ENCODE measurements at places on chromosomes 12 and 14.

DNA sequence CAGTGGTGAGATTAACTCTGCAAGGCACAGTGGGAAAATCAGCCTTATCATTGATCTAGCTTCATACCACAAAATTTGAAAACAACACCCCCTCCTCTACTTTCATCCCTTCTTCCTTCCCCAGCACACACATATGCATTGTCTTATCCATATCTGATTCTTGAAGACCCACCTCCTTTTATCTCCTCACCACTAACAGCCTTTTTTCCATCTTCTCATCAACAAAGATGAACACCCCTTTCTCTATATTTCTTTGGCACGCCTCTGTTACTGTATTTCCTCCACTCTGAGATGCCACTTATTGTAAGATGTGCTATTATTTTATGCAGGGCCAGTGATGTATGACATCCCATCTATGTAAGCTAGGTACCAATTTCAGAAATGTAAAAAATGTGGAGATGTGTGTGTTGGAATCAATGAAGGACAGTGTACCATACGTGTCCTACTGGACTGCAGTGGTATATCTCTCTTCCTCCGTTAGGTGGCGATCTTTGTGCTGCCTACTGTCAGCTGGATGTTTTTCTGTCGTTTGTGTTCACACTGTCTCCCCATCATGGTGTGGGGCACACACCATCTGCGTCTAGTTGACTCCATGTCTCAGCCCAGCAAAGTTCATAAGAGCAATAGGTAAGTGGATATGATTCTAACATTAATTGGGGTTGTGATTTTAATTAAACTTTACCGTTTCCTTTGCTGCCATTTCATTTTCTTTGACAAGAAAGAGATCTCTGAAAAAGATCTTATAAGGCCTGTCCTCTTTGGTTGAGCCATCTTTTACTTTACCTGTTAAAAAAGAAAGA is 24.0 kb downstream of the CCDC38 start:
- peak; percentile 51 for DNase-seq

- no peak for DNase-seq
Measured at GRCh38 chr14:85909581-85909980, 379.6 kb downstream of the FLRT2 start.

DNA sequence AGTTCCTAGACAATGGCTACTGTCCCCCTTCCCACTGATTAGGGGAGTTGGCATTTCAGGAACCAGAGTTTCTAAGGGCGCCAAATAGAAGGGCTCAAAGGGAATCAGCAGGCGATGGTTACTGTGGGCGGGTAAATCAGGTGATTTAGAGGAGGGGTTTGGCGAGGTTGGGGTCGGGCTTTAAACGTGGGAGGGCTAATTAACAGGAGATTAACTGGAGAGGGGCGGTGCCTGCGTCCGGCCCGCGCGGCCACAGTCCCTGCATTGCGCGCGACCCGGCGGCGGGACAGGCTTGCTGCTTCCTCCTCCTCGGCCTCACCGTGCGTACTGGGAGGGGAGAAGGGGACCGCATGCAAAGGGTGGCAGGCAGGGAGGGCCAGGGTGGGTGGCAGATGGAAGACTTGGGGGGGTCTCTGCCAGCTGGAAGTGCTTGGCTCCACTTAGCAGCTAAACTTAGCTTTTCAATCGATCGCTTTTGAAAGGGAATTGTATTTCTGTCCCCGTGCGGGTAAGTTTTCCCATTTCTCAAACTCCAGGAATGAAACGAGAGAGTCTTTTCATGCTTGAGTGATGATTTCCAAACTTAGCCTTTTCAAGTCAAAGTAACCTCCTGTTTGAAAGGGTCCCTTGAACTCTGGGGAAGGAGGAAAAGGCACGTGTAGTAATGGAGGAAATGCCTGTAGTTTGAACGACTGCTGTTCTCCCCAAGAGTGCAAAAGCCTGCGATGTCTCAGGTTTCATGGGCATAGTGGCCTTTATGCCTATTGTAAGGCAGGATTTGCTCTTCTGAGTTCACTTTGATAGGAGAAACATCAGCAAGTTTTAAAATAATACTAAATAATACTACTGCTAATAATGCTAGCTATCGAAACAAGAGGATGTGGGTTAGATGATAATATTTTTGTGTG is at the start of gene MGST1:
TSS of gene MGST1 (plus strand) at position 255 of the 908 bp plus-strand sequence. CDS start 6,608 bp downstream, outside the sequence.
- no peak for DNase-seq

DNA sequence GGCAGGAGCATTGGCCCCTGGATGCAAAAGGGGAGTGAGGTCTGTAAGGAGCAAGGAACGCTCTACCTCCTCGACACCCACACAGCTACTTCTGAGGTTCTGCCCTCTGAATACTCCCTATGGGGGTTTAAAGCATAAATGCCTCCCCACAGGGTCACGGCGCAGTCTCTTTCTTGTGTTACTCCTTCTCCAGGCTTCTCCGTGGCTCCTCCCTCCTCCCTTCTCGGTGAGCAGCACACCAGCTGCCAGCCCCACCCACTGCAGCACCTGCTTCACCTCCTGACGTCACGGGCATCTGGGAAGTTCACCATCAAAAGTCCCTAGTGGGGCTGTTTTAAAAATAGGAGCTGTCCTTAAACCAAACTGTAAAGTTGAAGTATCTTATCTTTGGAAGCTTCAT is 67.3 kb downstream of the SPTB start:
- DNase-seq: no peak

- DNase-seq: no peak
Measured at GRCh38 chr14:90449411-90449810, 52.6 kb downstream of the CALM1 start.

DNA sequence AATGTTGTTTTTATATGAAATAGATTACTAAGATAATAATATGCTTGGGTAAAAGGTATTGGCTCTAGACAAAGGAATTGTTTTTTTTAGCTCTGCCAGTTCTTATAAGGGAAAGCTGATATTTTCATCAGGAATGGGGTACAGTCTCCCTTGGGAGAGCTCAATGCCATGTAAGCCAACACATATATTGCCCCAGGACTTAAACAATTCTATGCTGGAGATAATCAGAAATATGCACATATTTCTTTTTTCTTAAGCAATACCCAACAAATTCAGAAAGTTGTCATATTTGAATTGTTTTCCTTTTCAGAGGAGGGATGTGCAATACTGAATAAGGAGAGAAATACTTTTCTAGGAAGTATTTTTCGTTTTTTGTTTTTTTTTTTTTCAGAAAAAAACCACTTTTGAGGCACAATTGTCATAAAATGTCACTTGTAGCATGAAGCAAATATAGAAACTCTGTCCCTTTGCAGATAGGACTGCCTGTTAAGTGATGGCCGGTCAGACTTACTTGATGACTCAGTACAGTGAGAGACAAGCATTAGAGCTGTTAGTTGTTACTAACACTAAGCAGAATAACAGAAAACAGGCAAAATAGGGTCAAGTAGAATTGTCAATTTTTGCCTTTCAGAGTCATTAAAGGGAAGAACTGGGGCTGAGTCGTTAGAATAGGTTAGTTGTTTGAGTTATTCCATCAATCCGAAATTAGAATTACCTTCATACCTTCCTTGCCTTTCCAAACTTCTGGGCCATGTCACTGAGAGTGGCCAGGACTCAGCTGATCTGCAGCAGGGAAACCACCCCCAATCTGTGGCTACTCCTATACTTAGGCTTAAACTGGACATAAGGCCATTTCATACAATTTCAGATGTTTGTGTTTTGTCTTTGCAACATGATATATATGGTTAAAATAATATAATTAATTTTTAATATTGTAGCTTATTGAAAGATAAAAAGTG is 168.1 kb downstream of the SLC38A4 start:
- no peak for DNase-seq

DNA sequence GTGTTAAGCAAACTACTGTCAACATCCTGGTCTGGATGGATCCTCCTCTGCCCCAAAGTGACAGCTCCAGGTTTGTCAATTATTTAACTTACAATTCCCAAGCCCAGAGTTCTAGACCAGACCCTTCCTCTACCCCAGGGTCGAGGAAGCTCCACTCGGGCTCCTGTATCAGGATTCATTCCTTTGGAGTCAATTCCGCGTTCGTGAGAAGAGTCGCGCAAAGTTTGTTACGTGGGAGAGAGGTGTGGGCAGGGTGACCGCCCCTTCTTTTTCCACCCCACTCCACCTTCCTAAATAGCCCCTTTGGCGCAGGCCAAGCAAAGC is 479 bp downstream of the SEL1L start:
- no peak for DNase-seq

DNA sequence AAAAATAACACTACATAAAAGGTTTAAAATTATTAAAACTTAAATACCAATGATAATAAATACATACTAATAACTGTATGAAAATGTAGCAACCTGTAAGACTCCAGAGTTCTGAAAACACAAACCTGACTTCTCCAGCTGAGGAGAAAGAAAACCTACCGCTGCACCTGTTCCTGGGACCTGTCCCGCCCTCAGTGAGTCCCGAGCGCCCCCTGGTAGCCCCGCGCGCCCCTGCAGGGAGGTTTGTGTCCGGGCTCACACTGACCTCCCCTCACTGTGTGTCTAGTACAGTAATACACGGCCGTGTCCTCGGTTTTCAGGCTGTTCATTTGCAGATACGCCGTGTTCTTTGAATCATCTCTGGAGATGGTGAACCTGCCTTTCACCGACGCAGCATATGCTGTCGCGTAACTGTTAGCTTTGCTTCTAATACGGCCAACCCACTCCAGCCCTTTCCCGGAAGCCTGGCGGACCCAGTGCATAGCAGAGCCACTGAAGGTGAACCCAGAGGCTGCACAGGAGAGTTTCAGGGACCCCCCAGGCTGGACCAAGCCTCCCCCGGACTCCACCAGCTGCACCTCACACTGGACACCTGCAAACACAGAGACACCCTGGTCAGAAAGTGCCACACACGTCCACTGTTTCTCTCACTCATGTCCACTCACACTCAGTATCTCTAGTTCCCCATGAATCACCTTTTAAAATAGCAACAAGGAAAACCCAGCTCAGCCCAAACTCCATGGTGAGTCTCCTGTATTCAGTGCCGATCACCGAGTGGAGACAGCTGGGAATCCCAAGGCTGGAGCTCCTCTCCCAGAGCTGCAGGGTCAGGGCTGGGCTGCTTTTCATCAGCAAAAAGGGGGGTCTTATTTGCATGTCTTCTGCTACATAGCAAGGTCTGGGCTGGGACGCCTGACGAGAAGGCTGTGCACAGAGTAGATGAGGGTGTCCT is 1276.3 kb downstream of the TMEM121 start:
- no peak for DNase-seq

GRCh38 chr14:70794294-70794693 is 15.0 kb downstream of the MAP3K9 start:
- DNase-seq: no peak

DNA sequence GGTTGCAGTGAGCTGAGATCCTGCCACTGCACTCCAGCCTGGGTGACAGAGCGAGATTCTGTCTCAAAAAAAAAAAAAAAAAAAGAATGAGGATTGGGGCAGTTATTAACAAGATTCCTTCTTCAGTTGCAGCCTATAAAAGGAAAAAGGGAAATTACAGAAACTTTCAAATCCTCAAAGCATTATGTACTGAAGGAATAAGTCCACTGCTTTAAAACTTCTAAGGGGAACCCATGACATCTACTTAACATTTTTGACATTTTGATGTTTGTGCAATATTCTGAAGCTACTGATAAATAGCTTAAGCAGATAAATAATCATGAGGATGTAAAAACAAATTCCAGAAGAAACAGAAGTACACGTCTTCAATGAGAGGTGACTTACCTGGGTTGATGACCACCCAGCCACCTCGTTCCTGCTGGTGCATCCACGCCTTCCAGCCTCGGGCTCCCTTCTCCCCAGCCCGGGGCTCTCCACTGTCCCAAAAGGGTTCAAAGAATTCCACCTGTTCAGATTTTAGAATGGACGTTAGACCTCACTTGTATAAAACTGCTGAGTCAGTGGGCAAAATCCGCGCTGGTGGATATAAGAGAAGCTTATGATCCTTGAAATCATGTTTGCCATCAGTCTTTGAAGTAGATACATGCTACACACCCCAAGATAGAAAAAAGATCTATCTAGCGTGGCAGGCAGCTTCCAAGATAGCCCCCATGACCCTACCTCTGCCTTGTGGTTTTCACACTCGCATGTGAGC is 33.7 kb downstream of the NRDE2 start:
- DNase-seq: no peak

GRCh38 chr12:111431772-111432171 is 26.0 kb downstream of the SH2B3 start:
- DNase-seq: no peak

GRCh38 chr14:37172024-37172869 is at the start of gene SLC25A21:
TSS of gene SLC25A21 (minus strand) at chr14:37172606.
- DNase-seq: no peak

- no peak for DNase-seq
Measured at GRCh38 chr14:77347751-77348150, 26.9 kb downstream of the GSTZ1 start.

DNA sequence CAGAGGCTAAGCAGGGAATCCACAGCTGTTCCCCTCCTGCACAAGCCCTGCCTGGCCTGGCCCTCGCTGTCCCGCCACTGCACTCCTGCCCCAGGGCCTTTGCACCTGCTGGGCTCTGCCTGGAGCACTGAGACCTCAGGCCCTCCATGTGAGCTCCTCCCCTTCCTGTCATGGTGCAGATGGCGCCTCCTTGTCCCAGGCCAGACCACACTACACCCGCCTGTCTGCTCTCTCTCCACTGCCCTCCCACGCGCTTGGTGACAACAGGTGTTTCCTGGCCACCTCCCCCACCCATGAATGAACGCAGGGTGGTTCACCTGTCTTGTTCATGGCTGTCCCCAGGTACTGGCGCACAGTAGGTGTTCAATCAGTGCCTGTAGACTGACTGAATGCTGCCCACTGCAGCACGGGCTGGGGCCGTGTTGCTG is 82.9 kb downstream of the NCOR2 start:
- DNase-seq: peak; percentile 69

- no peak for DNase-seq
Measured at GRCh38 chr12:18261273-18261672, at the start of gene PIK3C2G. TSS of gene PIK3C2G (plus strand) at chr12:18261518. CDS start at chr12:18282082, 20,564 bp downstream.

DNA sequence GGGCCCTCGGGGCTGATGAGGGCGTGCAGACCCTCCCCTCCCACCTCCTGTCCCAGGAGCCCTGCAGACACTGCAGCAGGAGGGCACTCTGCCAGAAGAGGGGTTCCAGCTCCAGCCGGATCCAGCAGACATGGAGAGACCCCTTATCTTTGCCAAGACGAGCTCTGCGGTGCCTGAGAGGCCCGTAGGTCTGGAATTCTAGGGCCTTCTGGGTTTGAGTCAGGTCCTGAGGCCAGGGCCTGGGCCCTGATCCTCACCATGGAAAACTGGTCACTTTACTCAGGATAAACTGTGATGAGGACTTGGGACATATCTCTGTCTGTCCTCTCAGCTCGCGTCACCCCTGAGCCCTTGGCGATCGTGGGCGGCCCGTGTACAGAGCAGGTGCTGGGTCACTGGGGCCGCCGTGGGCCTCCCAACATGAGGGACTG is 13.8 kb downstream of the MEG3 start:
- DNase-seq: no peak

DNA sequence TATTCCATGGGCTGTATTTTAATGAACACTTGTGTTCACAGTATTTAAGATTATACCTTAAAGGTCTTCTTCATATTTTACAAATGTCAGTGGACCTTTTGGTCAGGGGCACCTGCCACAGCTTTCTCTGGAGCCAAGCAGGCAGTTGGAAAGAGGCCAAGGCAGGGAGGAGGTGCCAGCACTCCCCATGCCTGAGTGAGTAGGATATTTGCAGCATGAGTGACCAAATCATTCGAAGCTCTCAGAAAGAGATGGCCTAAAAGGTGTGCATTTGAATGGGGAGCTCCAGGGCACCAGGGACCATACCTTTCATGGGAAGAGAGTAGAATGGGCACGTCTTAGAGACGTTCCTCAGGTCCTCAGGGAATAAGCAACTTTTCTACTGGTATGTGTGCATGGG is 121.6 kb downstream of the GPR135 start:
- no peak for DNase-seq

GRCh38 chr12:123105211-123105826 is 45.6 kb downstream of the PITPNM2 start:
- no peak for DNase-seq

- no peak for DNase-seq
Measured at GRCh38 chr12:18706798-18707197, 31.0 kb downstream of the PLCZ1 start.

- no peak for DNase-seq
Measured at GRCh38 chr14:50941151-50941550, 3.1 kb downstream of the PYGL start.
